ENCODE measurements at places on chromosomes 11 and 22.
A peak's percentile ranks its signal among the peaks of the same experiment; 100 is the strongest.

- DNase-seq: no peak
These were observed 29.5 kb upstream of the SCUBE2 start for GRCh38 chr11:9120664-9121468.

DNA sequence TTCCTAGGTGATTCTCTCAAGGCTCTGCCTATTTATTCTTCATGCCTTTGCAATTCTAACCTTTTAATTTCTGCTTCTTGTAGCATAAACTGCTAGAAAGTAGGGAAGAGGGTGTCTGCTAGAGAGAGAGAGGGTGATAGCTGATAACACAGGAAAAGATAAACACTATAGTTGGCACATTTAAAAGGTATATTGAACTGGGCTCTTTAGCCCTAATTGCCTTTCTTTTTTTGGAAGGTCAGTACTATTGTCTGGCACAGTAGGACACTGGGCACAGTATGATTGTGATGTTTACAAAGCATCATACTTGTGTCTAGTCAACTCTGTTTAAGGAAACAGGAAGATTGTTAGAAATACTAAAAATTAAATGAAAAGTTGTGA, 33.3 kb downstream of the TEAD1 start:
- DNase-seq: peak; percentile 89

DNA sequence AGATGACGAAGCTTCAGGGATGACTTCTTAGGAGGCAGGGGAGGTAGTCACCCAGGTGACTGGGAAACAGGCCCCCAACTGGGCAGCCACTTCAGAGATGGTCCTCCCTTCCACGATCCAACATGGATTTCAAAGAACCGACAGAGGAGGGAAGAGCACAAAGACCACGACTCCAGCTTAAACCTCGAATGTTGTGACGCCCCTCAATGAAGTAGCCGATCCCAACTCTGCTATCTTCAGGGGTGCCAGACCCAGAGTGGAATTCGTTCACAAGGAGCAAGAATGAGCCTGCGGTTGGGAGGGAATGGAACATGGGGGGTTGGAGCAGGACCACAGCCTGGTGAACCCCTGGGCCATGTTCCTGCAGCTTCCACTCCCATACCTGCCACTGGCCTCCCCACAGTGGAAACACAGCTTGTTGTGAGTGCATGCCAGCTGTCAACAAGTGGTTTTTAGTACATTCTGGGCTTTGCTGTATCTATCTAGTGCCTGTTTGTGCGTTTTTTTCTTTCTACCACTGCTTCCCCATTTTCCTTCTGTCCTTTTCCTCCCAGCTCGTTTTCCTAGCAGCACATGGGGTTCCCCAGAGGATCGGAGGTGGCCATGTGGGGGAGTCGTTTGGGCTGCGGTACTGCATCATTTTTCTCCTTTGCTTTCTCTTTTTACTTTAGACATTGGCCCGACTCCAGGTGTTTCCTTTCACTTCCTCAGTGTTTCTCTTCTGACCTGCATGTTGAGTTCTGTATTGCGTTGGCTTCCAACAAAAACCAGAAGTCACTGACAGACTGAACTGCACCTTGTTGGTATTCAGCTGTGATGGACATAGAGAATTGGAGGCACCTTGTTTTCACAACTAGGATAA, 65.8 kb downstream of the MORC2 start:
- DNase-seq: no peak

GRCh38 chr11:2989006-2989405, 3.1 kb downstream of the NAP1L4 start:
- no peak for DNase-seq

DNA sequence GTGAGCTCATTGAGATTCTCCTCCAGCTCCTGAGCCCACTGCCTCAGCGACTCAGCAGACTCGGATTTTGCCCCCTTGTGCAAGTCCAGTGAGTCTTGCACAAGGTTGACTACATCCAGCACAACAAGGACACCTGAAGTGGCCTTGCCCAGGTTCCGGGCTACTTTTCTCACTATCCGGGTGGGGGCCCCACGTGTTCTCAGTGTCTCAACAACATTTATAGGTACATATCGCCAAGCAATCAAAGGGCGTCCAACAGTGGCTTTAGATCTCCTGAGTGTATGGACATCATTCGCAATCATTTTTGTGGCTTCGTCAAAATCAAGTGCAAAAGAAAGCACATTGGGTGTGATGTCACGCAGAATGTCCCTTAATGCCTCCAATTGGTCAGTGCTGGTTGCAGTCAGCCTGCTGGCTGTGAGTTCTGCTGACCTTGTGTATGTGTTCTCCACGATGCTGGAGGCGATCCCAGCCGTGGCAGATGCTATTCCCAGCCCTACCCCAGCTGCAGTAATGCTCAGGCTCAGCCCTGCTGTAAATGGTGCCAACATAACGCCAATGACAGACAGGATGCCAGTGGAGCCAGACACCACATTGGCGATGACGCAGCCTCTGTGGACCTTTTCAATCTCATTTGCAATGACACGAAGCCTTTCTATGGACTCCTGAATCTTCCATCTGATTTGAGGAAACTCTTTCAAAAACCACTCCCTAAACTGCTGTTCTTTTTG, 10.3 kb downstream of the APOL4 start:
- no peak for DNase-seq

All from NCI-H748 treated with DMSO at 0.1 percent for 48 hours (cell line).